ENCODE measurements at places on chromosomes 4 and X. TPM values are rescaled to one million over a fixed set of nuclear protein-coding genes. Genes with fewer than 3 reads are reported as not detected.

The GABRB1 gene
- total RNA-seq, result not detected

The GTPBP6 gene
- 62.4 TPM for total RNA-seq

The HSPA4L gene
- 1.9 TPM for total RNA-seq

The PHKA2 gene
- total RNA-seq, result 23.6 TPM

The FGF2 gene
- 0.56 TPM for total RNA-seq

The CPEB2 gene
- total RNA-seq, result 9.5 TPM

The PAGE5 gene
- 0.88 TPM for total RNA-seq

The BEX5 gene
- total RNA-seq, result 8.4 TPM

GRCh38 chr4:109944591-109944990, 31.9 kb downstream of the EGF start:
- peaks cover 10% of the 10 kb centered on the region for H3K27me3 ChIP-seq
- no peaks in the 10 kb centered on the region for H3K36me3 ChIP-seq

- no peak overlapping the region for H3K4me3 ChIP-seq
- no peak overlapping the region for H3K27ac ChIP-seq
- no peaks in the 10 kb centered on the region for H3K36me3 ChIP-seq
- no peaks in the 10 kb centered on the region for H3K27me3 ChIP-seq
These were observed 7.9 kb upstream of the KLHL8 start for GRCh38 chr4:87228262-87228860.

GRCh38 chr4:166259081-166259480, 386.0 kb downstream of the TLL1 start:
- DNase-seq, result no peak
- no peak overlapping the region for H3K4me3 ChIP-seq
- no peaks in the 10 kb centered on the region for H3K4me1 ChIP-seq
- H3K36me3 ChIP-seq, result no peaks in the 10 kb centered on the region
- no peak overlapping the region for H3K27ac ChIP-seq

DNA sequence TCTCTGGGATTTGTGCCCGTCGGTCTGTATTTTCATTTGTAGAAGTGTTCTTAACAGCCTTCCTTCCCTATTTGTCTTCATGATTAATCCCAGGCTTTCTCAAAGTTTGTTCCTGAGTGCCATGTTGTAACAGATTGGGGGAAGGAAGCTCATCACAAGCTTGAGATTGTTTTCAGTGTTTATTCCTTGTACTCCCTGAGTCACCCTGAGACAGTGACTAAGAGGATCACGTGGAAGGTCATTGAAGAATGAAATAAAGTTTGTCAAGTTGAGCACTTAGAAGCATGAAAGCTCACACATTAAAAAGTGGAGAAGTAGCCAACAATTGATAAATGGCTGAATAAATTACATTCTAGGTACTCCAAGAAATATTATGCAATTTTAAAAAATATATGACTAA, 153.5 kb upstream of the FAM241A start:
- no peak for DNase-seq
- H3K27me3 ChIP-seq, result peaks cover 7% of the 10 kb centered on the region
- no peaks in the 10 kb centered on the region for H3K4me1 ChIP-seq
- no peak overlapping the region for H3K27ac ChIP-seq
- H3K36me3 ChIP-seq, result no peaks in the 10 kb centered on the region
- no peak overlapping the region for H3K4me3 ChIP-seq

Data from activated CD4-positive, alpha-beta memory T cell treated with anti-CD3 and anti-CD28 coated beads for 36 hours (primary cell).